ENCODE measurements at places on chromosomes 7 and 10. TPM values are rescaled to one million over a fixed set of nuclear protein-coding genes. Genes with fewer than 3 reads are reported as not detected.

GRCh38 chr10:48478980-48479811, 125.7 kb downstream of the ARHGAP22 start:
- H3K4me1 ChIP-seq, result no peaks in the 10 kb centered on the region
- no peaks in the 10 kb centered on the region for H3K27me3 ChIP-seq
- H3K36me3 ChIP-seq, result no peaks in the 10 kb centered on the region
- no peak overlapping the region for H3K27ac ChIP-seq
- DNase-seq, result no peak
- no peak overlapping the region for H3K4me3 ChIP-seq

Gene ZNRF2
- total RNA-seq, result 5.3 TPM

GRCh38 chr7:157628456-157628855, 291.7 kb downstream of the DNAJB6 start:
- peaks cover 18% of the 10 kb centered on the region for H3K27me3 ChIP-seq
- no peaks in the 10 kb centered on the region for H3K4me1 ChIP-seq
- DNase-seq, result no peak
- no peak overlapping the region for H3K4me3 ChIP-seq

DNA sequence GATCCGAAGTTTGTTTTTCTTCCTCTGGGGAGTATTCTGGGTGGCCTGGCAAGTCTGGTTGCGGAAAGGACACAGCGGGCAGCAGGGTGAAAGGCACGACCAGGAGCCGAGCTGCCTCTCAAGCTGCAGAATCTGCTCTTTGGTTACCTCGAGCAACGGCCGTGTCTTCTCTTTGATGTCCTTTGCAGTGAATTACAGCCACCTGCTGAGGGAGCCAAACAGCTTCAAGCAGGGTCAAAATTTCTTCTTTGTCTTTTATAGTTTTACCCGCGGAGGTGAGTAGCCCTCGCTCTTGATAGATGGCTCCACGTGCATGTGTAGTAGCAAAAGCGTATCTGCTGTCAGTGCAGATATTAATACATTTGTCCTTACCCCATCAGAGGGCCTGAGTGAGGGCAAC, 177.3 kb upstream of the MBL2 start:
- H3K4me1 ChIP-seq, result no peaks in the 10 kb centered on the region
- no peak overlapping the region for H3K4me3 ChIP-seq
- no peak overlapping the region for H3K27ac ChIP-seq
- H3K27me3 ChIP-seq, result peaks cover 5% of the 10 kb centered on the region
- no peaks in the 10 kb centered on the region for H3K36me3 ChIP-seq

Gene LRRC17
- 34.5 TPM for total RNA-seq

Gene SNCG
- total RNA-seq, result 1.5 TPM

Data from chondrocyte (in vitro differentiated cells).